ENCODE measurements at places on chromosomes 1 and 21.

DNA sequence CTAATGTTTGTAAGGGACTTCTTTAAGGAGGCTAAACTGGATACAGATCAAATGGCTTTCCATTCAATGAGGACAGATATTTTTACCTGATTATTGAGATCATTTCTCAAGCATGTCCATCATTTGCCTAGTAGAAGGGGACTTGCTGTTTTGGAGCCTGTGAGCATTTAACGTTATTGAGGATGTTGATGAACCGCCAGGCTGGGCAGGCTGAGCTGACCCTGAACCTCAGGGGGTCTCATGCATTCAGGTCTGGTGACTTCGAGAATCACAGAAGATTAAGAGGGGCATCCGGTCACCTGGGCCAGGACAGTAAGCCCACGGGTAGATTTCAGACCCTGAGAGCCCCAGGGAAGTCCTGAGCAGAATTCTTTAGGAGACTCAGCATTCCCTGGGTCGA lies 63.1 kb downstream of the BACE2 start:
- no peak overlapping the region for H3K27ac ChIP-seq
- no peak for DNase-seq
- no peaks in the 10 kb centered on the region for H3K27me3 ChIP-seq
- H3K36me3 ChIP-seq = no peaks in the 10 kb centered on the region
- no peaks in the 10 kb centered on the region for H3K4me1 ChIP-seq

DNA sequence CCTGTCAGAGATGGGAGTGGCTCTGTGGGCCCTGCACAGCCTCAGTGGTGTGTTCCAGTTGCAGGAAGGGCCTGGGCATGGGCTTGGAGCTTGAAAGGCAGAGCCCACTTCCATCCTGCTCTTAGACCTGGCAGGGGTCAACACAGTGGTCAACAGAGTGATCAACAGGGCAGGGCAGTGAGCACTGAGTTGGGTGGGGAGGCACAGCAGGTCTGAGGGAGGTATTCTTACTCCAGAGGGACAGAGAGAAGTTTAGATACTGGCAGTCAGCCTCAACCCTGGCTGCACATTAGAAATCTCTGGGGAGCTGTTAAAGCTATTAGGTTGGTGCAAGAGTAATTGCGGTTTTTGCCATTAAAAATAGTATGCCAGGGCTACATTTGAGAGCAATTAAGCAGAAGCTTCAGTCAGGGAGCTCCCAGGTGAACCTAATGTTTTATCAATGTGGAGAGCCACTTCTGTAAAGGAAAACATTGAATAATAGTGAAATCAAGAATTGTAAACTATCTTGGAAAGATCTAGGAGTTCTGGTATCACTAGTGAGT lies 37.7 kb downstream of the SH3BGR start:
- H3K36me3 ChIP-seq = no peaks in the 10 kb centered on the region
- H3K4me1 ChIP-seq = no peaks in the 10 kb centered on the region
- H3K27ac ChIP-seq = no peak overlapping the region
- DNase-seq = no peak
- H3K27me3 ChIP-seq = no peaks in the 10 kb centered on the region

- DNase-seq = peak; percentile 94
- peaks cover 4% of the 10 kb centered on the region for H3K4me1 ChIP-seq
- no peaks in the 10 kb centered on the region for H3K36me3 ChIP-seq
- H3K27me3 ChIP-seq = no peaks in the 10 kb centered on the region
- H3K4me3 ChIP-seq = no peak overlapping the region
These were observed 187.0 kb upstream of the ETV3 start for GRCh38 chr1:157325220-157325619.

DNA sequence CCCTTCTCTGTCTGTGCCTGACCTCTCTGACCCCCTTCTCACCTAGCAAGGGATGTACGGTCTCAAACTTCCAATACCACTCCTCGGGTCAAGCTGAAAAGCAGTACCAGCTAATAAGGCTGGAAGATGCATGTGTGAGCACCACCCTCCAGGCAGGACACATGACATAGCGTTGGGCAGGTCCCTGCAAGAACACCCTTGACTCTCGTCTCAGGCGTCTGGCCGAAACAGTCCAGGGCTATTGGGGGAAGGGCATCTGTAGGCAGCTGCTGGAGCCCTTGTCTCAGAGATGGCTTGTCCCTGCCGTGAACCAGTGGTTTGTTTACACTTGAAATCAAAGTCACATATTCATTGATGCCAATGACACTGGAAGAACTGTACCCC lies 56.5 kb downstream of the CD46 start:
- no peaks in the 10 kb centered on the region for H3K36me3 ChIP-seq
- no peak overlapping the region for H3K27ac ChIP-seq
- no peak overlapping the region for H3K4me3 ChIP-seq
- H3K4me1 ChIP-seq = no peaks in the 10 kb centered on the region
- no peak for DNase-seq
- H3K27me3 ChIP-seq = no peaks in the 10 kb centered on the region

DNA sequence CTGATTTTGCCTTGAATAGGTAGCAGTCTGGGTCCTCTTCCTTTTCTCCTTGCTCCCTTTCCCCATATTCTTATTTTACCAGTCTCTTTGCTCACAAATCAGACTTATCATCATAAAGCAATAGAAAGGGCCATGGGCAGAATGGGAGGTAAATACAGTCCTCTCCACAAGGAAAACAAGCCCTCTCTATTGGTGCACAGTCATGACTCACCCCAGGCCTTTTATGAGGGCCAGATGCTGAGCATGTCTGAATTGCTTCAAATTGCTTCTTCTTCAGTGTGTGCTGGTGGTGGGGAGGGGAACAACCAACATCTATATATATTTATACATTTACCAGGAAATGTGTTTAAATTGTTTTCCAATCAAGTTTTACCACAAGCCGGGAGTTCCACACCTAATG lies 75.2 kb downstream of the GFI1 start:
- no peak overlapping the region for H3K4me3 ChIP-seq
- H3K36me3 ChIP-seq = no peaks in the 10 kb centered on the region
- DNase-seq = no peak

- peaks cover 7% of the 10 kb centered on the region for H3K4me1 ChIP-seq
- DNase-seq = peak; percentile 38
- H3K36me3 ChIP-seq = no peaks in the 10 kb centered on the region
- H3K27me3 ChIP-seq = no peaks in the 10 kb centered on the region
These were observed 13.8 kb upstream of the RIPPLY3 start for GRCh38 chr21:36992671-36993070.

DNA sequence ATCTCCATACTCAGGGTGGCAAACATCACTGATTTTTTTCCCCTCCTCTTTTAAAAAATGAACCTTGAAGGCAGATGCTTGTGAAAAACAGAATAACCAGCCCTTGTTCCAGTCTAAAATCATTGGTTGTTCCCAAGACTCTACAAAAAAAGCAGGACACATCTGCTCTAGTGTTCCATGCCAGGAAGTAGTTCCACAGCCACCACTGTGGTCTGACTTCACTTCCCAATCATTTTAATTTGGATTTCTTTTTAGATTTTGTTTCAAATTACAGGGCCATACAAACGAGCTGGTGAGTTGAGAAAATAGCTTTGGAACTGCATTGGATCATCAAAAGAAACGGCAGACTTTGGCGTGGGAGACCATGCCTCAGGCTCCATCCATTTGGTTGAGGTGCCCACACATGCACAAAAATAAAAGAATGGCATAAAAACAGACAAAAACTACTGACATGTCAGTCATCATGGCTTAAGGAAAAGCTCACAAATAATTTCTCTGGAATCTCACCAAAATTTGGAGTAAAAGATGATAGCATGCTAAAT lies 210.0 kb downstream of the GABPA start:
- DNase-seq = no peak
- H3K4me1 ChIP-seq = no peaks in the 10 kb centered on the region
- H3K36me3 ChIP-seq = no peaks in the 10 kb centered on the region
- H3K27me3 ChIP-seq = no peaks in the 10 kb centered on the region
- H3K27ac ChIP-seq = no peak overlapping the region

- H3K27ac ChIP-seq = no peak overlapping the region
- H3K36me3 ChIP-seq = no peaks in the 10 kb centered on the region
- DNase-seq = no peak
- no peaks in the 10 kb centered on the region for H3K27me3 ChIP-seq
- no peak overlapping the region for H3K4me3 ChIP-seq
These were observed 14.3 kb upstream of the S100A11 start for GRCh38 chr1:152050886-152051675.

DNA sequence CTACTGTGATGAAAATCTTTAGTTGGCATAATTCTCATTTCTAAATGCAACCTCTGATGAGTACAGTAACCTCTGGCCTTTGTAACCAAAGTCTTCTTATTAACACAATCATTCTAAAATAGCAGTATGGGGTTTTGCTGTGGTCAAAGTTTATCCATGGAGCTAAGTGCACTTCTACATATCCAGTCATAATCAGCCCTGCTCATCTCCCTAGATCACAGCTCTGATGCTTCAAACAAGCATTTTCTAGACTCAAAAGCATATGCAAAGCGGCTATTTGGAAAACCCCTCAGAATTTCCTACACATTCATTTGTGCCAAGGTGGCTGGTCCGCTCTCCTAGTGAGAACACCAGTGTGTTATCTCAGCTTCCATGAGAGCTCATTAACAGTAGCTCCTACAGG lies 418.6 kb downstream of the MRPL39 start:
- H3K27me3 ChIP-seq = no peaks in the 10 kb centered on the region
- DNase-seq = no peak
- no peaks in the 10 kb centered on the region for H3K4me1 ChIP-seq
- no peaks in the 10 kb centered on the region for H3K36me3 ChIP-seq
- H3K4me3 ChIP-seq = no peak overlapping the region

DNA sequence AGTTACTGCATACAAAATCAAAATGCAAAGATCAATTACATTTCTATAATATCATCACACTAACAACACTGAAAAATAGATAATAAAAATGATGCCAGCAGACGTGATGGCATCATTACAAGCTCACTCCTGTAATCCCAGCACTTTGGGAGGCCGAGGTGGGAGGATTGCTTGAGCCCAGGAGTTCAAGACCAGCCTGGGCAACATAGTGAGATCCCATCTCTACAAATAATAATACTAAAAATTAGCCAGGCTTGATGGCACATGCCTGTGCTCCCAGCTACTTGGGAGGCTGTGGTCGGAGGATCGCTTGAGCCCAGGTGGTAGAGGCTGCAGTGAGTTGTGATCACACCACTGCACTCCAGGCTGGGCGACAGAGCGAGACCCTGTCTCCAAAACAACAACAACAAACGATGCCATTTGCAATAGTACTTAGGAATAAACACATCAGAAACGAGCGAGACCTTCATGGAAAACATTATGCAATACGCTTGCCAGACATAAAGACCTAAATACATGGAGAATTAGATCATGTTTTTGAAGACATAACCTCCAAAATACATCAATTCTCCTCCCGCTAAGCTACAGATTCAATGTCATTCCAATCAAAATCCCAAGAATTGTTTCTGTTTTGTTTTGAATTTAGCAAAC lies 86.6 kb upstream of the ERRFI1 start:
- H3K27ac ChIP-seq = no peak overlapping the region
- H3K4me1 ChIP-seq = no peaks in the 10 kb centered on the region
- no peak for DNase-seq
- no peak overlapping the region for H3K4me3 ChIP-seq
- no peaks in the 10 kb centered on the region for H3K27me3 ChIP-seq
- no peaks in the 10 kb centered on the region for H3K36me3 ChIP-seq

Data from mesendoderm (in vitro differentiated cells).